ENCODE measurements at places on chromosomes 4 and X.

- no peak for DNase-seq
Observed at GRCh38 chr4:113077575-113077974, 28.1 kb downstream of the ANK2 start.

- no peak for DNase-seq
Observed at GRCh38 chr4:74444891-74445642, at the start of gene AREG. TSS of gene AREG (plus strand) at chr4:74445136. CDS start at chr4:74445346, 210 bp downstream.

DNA sequence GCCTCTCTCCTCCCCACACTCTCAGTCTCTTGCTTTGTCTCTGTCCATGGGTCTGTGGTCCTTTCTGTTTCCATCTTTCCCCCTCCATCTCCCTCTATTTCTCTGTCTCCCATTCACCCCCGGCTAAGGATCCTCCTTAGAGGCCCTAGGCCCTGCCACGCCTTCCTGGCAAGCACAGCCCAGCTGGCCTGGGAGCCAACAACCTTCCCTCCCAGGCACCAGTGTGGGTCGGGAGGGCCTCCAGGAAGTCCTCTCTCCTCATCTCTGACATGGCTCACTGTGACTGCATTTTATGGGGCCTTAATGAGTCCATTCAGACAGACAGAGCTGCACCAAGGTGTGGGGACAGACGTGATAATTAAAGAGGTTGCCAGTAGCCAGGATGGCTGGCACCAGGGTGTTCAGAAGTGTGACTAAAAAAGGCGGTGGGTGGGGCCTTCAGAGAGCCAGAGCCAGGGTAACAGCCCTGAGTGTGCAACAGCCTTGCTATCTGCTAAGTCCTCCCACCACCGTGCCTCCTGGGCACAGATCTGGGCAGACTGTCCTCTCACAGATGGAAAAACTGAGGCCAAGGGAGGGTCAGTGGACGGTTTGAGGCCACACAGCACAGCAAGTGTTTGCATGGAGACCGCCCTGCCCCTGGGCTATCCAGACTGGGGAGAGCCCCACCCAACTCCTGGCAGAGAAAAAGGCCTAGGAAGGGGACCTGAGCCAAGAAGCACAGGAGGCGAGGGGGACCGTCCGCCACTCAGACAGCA is 31.5 kb downstream of the BLOC1S4 start:
- no peak for DNase-seq

DNA sequence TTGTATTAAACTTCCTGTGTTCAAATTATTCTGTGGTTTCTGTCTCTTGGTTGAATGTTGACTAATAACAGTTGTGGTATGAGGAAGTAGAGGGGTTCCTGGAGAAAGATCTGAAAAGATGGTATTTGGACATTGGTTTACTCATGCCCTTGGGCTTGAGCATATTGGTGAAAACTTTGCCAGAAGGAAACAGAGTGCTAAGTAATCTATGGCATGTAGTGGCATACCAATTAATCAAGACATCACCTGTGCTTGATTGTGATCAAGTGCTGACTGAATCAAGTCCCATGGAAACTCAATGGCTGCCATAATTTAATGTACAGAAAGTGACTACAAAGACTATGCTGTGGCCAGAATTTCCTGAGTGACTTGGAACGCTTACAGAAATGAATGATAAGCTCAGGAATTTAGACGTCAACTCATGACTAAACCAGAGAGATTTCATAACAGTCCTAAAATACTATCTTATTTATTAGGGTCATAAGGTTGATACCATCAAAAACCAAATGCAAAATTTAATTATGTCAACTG is 2062.9 kb downstream of the ARAP2 start:
- DNase-seq = peak; percentile 95

- DNase-seq = peak; percentile 44
Observed at GRCh38 chr4:124053872-124054538, 657.4 kb downstream of the SPRY1 start.

GRCh38 chr4:152763796-152764195 is 15.7 kb downstream of the TIGD4 start:
- no peak for DNase-seq

- DNase-seq = no peak
Observed at GRCh38 chr4:144818136-144818535, 172.2 kb downstream of the HHIP start.

- peak; percentile 28 for DNase-seq
Observed at GRCh38 chr4:122577808-122578781, 42.8 kb downstream of the IL21 start.

GRCh38 chrX:2698604-2699003 is 7.5 kb downstream of the CD99 start:
- DNase-seq = no peak

GRCh38 chr4:1489639-1489995 is 83.4 kb upstream of the NKX1-1 start:
- DNase-seq = no peak

Data from fibroblast of skin of left quadriceps (primary cell).